Spinal cord (tissue), 10 donors: ENCODE measurements at places on chromosomes 4 and X.

GRCh38 chr4:104942990-104943743 lies 203.5 kb upstream of the TET2 start:
- DNase-seq: no peak

GRCh38 chr4:136036744-136037143 lies 1495.5 kb downstream of the PCDH18 start:
- DNase-seq: no peak

DNA sequence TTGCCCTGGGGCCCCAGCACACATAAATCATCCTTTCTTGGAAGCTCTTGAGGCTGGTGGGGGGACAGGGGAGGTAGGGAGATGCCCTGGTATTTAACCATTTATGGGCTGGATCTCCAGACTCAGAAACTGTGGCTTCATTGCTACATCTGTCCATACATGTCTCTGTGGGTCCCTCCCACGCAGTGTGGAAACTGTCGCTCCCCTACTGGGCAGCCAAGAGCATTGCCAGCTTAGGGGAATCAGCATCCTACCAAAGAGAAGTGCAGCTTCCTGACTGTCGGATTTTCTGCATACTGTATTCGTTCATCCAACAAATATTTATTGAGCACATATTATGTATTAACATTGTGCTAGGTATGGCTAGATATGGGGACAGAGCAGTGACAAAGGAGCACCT lies 3.7 kb downstream of the GRIPAP1 start:
- DNase-seq: no peak

DNA sequence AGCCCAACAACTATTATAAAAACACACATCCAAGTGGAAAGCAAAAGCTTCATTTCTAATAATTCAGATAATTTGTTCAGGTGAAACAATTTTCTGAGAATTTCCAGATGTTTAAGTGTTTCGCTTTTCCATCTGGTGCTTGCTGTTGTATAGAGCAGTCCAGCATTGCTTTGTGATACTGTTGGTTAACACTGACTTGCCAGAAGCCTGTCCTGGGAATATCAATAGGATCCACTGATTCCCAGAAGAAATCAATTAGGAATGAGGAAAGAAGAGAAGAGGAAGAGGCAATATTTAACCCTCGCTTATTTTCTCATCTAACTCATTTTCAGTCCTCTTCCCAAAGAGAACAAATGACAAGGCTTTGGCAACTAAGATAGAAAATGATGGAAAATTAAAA lies 94.9 kb upstream of the DDIT4L start:
- DNase-seq: no peak

DNA sequence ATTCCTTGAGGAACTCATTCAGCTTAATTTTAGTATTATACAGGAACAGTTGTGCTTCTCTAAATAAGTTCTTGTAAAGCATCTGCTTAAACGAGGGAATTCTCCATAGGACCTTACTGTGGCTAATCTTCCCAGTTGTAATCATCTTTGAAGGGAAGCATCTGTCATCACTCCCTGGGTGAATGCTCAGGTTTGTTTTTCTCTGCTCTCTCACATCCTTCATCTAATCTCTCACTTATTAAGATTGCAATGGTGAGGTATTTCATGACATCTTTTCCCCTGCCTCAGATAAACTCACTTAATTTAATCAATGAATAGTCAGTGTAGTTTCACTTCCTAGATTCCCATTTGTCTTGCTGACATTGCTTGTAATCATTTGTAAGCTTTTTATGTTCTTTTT lies 121.8 kb upstream of the ADAMTS3 start:
- DNase-seq: no peak

DNA sequence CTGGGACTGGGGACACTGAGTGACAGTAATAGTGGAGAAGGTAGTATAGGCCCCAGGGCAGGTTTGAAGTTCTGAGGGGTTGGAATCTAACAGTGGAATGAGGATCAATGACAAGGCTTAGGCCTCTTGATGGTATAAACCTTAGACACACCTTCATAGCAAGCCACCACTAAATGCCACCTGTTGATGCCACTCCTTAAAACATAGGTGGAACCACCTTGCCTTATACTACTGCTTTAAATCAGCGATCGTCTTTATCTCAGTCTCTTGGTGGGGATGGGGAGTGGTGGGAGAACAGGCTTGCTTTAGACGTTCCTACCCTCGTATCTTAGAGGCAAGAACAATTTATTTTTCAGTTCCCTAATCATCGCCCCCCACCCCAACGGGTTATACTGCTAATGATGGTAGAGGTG lies 1.2 kb downstream of the RAB33B start:
- DNase-seq: peak; percentile 9

DNA sequence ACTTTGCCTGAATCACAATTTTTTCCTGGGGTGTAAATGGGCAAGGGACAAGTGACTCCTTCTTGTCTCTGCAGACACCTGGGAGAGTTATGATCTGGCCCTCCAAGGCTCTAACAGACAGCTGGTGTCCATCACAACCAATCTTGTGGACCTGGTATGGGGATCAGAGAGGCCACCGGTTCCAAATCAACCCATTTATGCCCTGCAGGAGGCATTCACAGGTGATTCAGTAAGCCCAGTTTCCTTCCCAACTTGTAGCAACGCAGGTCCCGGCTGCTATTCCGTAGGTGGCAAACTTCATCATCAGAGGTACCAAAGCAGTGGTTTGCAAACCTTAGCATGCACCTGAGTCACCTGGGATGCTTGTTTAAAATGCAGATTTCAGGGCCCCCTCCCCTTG lies 8.8 kb downstream of the XPNPEP2 start:
- DNase-seq: no peak

DNA sequence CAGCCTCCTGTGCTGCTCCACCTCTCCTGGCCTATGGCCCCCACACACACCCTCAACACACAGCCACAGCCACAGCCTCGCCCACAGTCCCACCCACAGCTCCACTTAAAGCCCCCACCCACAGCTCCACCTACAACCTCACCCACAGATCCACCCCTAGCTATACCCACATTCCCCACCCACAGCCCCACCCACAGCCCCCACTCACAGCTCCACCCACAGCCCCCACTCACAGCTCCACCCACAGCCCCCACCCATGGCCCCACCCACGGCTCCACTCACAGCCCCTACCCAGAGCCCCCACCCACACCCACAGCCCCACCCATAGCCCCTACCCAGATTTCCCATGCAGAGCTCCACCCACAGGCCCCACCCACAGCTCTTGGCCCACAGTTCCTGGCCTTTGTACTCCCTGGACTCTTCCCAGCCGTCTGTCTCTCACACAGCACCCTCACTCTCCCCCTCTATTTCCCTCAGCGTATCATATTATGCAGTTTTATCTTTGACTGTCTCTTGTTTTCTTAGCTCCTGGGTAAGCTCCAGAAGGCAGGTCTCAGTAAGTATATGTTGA lies 322.5 kb downstream of the EVC2 start:
- DNase-seq: no peak

DNA sequence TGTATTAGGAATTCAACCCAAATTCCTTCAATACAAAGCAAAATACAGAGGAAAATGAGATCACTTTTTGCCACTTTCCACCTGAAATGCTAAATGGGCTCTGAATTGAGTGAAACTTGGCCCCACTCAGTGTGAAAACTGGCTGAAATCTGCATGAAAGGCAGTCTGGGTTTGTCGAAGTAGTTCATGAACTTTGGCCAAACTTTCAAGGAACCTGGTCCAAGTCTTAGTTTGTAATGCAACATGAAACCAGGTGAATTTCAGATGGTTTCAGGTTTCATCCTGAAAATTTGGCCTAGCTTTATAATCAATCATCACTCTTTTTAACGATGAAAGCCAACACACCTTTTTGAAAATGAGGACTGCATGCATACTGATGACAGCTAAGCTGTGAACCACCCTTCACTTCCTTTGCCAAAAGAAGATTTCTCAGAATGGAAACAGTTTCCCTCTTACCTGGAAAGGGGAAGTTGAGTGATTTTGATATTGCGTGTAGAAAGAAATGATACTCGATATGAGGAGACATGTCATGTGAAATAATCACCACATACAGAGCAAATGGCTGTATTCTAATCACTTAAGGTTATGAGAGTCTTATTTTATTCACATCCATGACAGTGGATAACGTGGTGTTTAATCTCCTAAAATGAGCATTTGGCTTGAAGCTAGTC lies 209.9 kb upstream of the ETNPPL start:
- no peak for DNase-seq

GRCh38 chrX:46575991-46576392 lies 2.4 kb downstream of the CHST7 start:
- no peak for DNase-seq

DNA sequence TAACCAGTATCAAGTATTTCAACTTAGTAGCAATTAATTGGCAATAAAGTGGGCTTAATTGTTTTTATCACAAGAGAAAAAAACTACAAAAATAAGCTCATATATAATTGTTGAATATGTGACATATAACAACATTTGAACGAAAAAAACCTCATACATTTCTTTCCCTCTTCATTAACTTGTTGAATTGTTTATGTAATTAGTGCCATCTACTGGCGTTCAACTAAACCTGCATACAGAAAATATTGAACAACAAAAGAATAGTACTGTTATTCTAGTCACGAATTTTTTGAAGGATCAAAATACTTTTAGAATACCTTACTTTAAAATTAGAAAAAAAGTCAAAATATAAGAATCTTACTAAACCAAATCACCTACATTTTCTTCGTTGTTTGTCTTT lies 586.5 kb upstream of the FTHL17 start:
- DNase-seq: peak; percentile 22

- no peak for DNase-seq
These were observed 110.7 kb upstream of the PPP2R3B start for GRCh38 chrX:497186-498014.

- no peak for DNase-seq
These were observed 15.9 kb downstream of the AREG start for GRCh38 chr4:74460833-74461232.

GRCh38 chr4:145951931-145952330 lies 13.3 kb upstream of the ZNF827 start:
- DNase-seq: no peak

GRCh38 chr4:15451866-15452765 lies 17.6 kb upstream of the CC2D2A start:
- DNase-seq: no peak
